ENCODE measurements at places on chromosomes 4 and X. TPM values are rescaled to one million over a fixed set of nuclear protein-coding genes. Genes with fewer than 3 reads are reported as not detected.

CCDC120 gene
- total RNA-seq: 3.6 TPM

ACE2 gene
- not detected for total RNA-seq

ZAR1 gene
- total RNA-seq: 0.20 TPM

RADX gene
- 2.8 TPM for total RNA-seq

CFAP99 gene
- not detected for total RNA-seq
